Cortex of kidney (tissue), 1 donor: ENCODE measurements at places on chromosomes 12 and 14.

- DNase-seq = no peak
Observed at GRCh38 chr12:75890660-75891059, 140.9 kb downstream of the PHLDA1 start.

- DNase-seq = no peak
Observed at GRCh38 chr14:100278702-100279101, 27.5 kb downstream of the SLC25A29 start.

DNA sequence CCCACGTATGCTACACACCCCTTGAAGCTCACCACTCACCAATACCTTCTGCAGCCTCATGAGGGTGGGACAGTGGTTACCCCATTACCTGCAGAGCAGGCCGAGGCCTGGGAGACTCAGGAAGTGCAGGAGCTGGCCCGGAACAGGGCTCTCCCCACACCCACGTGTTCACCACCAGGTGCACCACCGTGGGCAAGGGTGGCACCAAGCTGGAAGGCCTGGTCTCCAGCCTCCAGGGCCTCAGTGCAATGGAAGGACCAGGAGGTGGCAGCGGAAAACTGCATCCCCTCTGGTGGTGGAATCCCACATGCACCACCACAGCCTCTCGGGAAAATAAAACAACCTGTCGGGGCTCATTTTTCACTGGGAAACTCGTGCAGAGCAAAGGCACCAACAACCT, 36.4 kb downstream of the ITPK1 start:
- DNase-seq = no peak

GRCh38 chr14:74568380-74568649, 43.7 kb downstream of the LTBP2 start:
- no peak for DNase-seq

DNA sequence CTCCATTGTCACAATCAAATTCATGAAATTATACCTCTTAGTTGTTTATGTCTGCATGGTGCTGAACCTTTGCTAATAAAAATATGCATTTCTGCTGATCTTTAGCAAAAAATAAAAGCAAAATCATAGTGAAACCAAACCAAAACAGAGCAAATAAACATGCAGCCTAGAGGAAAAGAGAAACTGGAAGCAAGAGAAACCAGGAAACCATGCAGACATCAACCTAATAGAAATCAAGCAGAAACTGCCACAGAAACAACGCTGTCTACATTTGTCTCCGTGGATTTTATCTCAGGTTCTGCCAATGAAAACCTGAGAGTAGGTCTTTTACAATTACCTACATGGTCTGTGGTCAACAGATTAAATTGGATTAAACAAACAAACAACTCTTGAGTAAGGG, 173.7 kb downstream of the SYT10 start:
- no peak for DNase-seq

GRCh38 chr12:68458866-68459265, 126.7 kb upstream of the MDM1 start:
- DNase-seq = no peak

- no peak for DNase-seq
Observed at GRCh38 chr12:64293654-64294364, 71.7 kb upstream of the KICS2 start.

- DNase-seq = no peak
Observed at GRCh38 chr12:108234158-108234557, 105.0 kb downstream of the CMKLR1 start.

DNA sequence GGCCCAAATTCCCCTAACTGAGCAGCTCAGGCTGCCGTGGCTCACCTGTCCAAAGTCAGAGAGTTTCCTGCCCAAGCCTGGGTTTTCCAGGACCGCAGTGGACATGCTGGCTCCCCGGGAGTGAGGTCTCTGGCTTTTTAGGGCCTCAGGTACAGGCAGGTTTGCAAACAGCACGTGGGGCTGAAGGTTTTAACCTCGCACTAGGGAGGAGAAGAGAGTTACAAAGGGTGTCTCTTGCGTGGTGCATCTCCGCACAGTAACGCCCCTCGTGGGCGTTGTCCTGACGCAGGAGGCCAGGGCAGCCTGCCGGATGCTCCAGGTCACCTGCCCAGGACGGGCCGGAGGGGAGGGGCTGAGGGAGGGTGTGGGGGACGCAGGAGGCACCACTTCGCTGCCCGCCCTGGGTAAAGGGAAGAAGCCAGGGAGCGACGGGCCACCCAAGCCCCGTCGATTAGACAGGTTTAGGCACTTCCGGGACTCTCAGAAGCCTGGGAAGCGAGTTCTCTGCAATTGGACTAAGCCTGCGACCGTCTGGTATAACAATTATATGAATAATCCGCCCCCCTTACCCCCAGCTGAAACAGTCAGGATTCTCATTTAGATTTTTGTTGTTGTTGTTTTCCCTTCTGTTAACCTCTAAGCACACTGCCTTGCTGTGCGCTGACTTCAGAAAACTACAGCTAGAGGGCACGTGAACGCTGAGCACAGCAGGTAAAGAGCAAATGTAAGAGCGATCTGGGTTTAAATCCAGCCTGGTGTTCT, at the start of gene PAH:
Gene PAH (minus strand): TSS at position 219 of the 762 bp plus-strand sequence. CDS start 114 bp downstream, at position 105.
- peak; percentile 6 for DNase-seq

GRCh38 chr12:60240891-60241290, 645.1 kb downstream of the SLC16A7 start:
- no peak for DNase-seq

DNA sequence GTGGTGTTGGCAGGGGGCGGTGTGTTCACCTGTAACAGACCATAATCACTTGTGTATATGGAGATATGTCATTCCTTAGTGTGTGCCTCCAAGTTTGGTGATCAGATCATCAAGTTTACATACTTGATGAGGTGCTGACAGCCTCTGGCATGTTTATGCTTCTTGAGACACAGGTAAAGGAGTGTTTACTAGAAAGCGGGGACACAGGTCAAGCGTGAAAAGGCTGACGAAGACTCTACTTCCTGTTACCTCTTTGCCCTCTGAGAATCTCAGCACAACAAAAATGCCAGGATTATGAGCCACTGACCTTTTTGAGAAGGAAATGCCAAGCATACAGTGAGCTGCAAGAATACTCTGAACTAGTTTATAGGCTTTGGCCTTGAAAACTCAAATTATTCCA, 29.6 kb downstream of the PRDM4 start:
- no peak for DNase-seq

DNA sequence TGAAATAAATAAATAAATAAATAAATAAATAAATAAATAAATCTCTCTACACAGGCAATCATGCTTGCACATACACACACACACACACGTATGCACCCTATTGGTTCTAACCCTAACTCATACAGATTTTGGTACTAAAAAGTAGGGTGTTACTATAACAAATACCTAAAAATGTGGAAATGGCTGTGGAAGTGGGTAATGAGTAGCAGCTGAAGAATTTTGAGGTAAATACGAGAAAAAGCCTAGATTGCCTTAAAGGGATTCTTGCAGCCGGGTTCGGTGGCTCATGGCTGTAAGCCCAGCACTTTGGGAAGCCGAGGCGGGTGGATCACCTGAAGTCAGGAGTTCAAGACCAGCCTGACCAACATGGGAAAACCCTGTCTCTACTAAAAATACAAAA, 15.7 kb upstream of the SLC2A3 start:
- DNase-seq = no peak

DNA sequence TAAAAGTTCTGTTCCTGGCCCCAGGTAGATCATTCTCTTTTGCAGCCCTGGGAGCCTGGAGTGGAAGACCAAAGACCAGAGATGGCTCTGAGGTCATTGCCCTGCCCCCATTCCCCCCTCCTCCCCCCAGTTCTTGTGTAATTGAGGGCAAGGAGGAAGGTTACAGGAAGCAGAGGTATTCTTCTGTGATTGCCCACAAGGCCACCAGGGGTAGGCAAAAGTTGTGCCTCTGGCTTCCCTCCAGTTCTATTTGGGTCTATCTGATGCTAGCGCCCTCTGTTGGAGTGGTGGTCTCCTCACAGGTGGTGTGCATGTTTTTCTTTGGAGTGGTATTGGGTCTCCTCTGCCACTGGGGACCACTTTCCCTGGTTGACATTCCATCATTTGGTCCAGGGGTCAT, 41.2 kb upstream of the CRY1 start:
- no peak for DNase-seq

DNA sequence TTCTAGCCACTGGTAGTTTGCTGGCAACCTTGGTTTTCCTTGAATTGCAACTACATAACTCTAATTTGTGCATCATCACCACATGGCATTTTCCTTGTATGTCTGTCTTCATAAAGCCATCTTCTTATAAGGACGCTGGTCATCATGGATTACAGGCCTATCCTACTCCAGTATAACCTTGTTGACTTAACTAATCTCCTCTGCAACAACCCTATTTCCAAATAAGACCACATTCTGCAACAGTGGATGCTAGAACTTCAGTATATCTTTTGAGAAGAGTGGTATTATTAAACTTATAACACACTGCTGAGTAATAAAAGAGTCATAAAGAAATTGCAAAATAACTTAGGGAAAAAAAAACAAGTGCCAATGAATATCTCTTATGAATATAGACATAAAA, 511.8 kb upstream of the FOXG1 start:
- DNase-seq = no peak

GRCh38 chr14:88044776-88045446, 40.0 kb downstream of the GPR65 start:
- DNase-seq = no peak

DNA sequence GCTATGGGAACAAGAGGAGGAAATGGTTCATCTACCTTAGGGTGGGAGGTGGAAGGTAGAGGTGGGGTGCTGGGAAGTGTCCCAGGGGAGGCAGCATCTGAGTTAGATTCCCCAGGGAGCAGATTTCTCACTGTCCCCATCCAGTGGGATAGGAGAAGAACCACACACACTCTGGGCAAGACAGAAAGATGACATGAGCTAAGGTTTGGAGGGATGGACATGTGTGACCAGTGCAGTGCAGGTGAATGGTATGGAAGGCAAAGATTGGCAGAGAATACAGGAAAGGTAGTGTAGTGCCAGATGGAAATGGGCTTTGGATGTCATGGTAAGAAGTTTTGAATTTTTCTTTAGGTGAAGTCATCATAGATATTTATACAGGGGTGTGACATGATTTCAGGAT, 11.3 kb upstream of the DUSP6 start:
- DNase-seq = no peak

DNA sequence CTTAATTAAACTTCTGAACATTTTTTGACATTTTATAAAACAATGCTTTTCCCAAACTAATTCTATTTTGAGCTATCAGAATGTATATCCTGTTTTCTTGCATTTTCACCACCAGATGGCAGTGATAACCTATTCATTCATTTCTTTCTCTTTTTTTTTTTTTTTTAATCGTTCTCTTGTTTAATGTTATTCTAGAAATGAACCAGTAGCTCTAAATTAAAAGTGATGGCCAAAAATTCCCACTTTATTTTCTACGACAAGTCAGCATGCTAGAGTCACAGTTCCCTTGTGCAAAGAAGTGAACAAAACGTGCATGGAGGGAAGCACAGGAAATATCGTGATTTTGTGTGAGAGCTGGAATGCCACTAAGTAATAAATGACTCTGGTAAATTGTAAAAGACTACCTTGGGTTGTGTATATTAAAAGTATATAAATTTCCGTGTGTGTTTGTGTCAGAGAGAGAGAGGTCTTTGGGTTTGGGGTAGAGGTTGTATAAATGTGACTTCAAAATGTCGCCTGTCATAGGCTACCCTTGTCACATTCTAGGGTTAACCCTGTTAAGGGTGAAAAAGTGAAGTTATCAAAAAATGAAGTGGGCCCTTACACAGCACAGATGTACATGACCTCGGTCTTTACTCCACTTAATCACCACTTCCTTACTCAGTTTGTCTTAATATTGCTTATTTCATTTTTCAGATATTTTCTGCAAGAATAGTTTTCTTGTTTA, 40.4 kb upstream of the LDHB start:
- no peak for DNase-seq

- no peak for DNase-seq
Observed at GRCh38 chr12:84807249-84807648, 105.3 kb downstream of the SLC6A15 start.

DNA sequence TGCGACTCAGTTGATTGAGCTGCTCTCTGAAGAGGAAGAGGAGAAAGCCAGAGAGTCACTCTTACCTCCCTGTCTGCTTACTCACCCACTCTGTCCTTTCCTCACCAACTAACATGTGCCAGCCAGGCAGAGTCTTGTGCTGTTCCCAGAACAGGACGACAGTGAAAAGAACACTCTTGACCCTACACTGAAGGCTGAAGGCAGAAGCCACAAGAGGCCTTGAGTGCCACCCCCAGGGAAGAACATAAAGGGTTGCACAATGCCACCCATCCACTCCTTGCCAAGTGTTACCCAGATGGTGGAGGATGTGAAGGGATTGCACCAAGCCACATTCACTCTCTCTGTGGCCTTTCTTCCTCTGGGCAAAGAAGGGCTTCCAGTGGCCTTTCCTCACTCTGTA, 12.8 kb downstream of the ABHD4 start:
- no peak for DNase-seq

DNA sequence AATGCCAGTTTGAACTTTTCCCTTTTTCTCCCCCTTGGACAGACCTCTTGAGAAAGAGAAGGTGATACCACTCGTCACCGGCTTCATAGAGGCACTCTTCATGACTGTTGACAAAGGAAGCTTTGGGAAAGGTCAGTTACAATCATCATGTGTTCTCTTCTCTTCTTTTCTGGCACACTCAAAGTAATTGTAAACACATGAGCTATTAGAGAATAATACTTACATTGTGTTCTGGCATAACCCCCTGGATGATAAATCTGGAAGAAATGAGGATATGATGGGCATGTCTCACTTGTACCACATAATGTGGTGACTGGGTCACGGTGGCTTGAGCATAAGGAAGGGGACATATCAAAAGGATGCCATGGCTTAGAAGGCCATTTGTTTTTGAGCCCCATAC, 20.0 kb downstream of the UTP20 start:
- no peak for DNase-seq

DNA sequence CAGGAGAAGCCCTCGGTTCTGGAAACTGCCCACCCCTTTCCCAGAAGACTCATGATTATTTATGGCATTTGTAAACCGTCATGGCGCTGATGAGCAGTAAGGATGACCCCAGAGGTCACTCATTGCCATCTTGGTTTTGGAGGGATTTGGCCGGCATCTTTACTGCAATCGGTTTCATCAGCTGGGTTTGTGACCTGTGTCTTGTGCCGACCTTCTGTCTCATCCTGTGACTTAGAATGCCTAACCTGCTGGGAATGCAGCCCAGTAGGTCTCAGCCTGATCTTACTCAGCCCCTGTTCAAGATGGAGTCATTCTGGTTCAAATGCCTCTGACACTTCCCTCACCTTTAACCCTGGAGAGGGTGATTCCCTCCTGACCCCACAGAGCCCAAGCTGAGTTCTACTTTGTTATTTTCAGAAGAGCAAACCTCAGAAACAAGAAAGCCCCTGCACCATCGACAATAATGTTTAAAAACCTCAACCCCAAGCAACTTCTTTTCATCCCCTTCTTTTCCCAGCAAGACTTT, 105.5 kb upstream of the SFSWAP start:
- no peak for DNase-seq
